ENCODE measurements at places on chromosomes 16 and 17.

DNA sequence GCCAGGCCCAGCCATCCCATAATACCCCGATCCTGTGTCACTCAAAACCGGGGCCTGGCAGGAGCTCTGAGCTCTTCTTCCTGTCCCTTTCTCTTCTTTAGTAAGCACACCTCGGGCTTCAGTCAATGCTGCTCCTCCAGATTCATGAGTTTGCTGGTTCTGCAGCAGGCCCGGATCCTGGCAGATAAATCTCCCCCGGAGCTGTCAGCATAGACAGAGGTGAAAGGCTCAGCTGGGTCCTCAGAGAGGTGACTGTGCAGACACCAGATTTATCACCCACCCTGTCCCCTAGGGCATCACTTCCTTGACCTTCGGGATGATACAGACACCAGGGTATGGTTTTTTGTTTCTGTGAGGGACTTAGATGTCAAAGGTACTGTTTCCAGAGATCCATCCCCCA is 242.5 kb upstream of the N4BP1 start:
- no peak for DNase-seq

- DNase-seq = no peak
Observed at GRCh38 chr17:45380991-45381390, 51.7 kb downstream of the ARHGAP27 start.

GRCh38 chr17:81027591-81028505 is 7.1 kb upstream of the BAIAP2 start:
- DNase-seq = no peak

DNA sequence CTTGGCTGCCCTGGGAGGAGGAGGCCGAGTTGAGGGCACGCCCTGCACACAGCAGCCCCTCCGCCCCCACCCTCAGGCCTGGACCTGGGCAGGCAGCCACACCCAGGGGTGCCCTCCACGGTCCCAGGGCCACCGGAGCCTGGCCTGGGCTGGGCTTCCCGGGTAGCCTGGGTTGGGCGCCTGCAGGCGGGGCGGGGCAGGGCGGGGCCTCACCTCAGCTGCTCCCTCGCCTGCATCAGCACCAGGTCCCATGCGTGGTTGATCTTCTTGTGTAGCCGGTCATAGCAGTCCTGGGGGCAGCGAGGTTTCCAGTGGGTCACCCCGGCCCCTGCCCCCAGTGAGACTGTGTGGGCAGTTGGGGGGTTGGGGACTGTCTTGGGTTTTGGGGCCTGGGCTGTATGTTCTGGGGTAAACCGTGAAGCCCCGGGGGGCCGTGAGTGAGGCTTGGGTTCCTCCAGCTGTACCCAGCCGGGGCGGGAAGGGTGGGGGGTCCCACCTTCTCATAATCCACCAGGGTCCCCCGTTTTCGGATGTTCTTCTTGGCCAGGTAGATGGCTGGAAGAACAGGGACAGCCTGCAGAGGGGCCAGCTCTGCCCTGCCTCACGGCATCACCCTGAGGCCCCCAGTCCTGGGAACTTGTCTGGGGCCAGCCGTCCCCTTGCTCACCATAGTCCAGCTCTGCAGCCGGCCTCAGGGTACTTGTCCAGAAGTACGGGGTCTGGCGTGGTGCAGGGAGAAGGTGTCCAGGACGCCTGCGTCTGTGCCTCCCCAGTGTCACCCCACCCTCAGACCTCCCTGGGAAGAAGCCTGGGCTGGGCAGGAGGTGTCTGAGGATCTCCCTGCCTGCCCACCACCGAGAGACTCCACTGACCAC is 2.0 kb downstream of the RGS11 start:
- DNase-seq = no peak

DNA sequence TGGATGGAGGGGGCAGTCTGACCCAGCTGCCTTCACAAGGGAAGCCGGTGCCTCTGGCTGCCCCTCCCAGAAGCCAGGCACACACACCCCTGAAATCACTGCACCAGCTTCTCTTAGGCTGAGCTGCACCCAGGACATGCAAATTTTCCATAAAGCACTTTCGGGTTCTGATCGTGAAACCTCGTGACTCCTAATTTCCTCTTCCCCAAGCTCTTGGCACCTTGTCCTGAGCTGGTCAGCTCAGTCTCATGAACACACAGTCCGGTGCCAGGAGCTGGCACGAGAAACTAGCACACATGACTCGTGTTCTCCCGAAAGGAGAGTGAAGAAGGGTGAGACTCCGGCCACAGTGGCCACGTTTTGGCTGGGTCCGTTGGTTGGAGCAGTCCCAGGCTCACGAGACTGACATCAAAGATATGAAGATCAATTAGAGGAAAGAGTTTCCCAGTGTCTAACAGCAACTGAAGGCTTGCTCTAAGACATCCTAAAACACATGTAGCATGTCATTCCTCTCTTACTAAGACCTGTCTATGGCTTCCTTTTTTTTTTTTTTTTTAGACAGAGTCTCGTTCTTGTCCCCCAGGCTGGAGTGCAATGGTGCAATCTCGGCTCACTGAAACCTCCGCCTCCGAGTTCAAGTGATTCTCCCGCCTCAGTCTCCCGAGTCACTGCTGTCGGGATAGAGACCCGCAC is 9.2 kb upstream of the ABR start:
- no peak for DNase-seq

DNA sequence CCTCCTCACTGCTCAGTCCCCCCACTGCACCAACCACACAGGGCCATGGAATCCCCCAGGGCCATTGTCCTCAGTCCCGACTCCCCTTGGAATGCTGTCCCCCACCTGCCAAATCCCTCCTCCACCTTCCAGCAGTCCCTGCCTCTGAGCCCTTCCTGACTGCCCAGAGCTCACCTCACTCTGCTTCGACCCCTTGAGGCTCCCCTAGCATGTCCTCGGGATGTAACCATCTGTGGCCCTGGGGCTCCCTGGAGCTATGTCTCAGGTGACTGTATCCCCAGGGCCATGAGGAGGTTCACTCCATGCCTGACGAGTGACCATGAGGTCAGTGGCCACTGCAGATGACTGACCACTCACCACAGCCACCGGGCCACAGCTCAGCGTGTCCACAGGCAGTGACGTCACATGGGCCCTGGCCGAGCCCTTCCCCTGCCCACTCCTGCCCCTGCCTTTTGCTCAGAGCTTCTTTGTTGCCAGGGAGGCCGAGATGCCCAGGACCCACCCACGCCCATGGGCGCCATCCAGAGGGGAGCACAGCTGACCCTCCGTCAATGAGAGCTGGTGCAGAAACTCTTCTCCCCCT is 7.7 kb upstream of the PIEZO1 start:
- DNase-seq = no peak

GRCh38 chr17:81090361-81091136 is 55.6 kb downstream of the BAIAP2 start:
- DNase-seq = no peak

DNA sequence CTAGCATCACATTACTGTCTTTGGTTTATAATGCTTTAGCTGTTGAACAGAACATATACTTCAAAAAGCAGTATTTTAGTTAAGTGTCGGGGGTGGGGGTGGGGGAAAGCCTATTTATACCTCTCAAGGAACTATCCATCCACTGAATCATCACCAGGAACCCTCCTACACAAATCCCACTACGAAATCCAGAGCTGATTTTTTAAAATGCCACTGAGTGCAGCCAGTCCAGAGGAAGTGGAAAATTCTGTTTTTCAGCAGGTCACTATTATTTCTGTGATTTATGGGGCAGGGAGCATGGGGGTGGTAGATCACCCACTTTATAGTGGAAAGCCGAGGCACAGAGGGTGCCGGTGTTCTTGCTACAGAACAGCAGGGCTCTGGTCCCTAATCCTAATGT is 284.1 kb downstream of the SOX9 start:
- DNase-seq = no peak

DNA sequence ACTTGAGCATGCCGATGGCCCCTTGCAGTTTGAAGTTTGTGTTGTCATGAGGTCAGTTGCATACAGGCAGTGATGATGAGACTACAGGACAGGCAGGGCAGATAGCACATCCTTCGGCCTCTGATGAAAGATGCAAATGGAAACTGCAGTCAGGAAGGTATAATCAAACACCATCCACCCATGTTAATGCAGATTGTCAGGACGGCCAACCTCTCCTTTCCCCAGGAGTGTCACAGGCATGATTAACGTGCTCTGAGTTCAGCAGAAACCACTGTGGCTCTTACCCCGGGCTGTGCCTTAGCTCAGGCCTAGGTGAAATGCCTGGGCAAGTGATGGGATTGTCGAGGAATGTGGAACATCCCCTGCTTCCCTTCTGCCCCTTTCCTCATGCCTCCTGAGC is 893.5 kb upstream of the RBFOX1 start:
- no peak for DNase-seq

GRCh38 chr17:21019976-21020586 is 22.7 kb downstream of the USP22 start:
- no peak for DNase-seq

DNA sequence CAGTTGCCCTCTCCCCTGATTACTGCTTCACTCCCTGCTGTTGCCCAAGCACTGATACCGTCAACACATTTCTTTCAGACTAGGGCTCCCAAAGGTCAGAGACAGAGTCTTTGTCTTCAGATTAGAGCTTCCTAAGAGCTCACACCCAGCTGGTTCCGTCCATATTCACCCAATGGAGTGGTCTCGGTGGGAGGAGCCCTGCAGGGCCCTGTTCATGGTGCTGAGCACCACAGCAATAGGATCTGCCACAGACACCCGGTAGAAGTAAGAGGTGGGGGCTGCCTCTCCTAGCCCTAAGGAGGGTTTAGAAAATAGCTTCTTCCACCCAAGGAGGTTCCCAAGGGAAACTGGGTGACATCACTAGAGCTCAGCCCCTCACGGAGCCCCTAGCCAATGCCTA is 128.3 kb downstream of the CCDC144A start:
- no peak for DNase-seq

- no peak for DNase-seq
Observed at GRCh38 chr17:43952351-43952723, 1.4 kb downstream of the PYY start.

DNA sequence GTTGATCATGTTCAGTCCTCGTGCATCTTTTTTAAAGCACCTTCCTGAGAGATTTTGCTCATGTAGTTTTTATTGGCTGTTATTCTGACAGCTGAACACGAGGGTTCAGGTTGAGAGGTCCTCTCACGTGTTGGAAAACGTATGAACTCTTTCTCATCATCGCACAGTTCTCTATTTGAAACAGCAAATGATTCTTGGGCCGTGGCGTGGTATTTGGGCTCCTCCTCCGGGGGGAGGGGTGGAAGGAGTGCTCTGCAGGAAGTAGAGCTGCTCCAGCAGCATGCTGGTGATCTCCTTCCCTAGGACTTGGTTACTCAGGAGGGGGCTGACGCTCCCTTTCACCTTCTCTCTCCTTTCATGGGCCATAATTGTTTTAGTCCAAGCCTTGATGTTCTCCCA is 70.4 kb downstream of the KSR1 start:
- no peak for DNase-seq

GRCh38 chr17:20123209-20123608 is 114.0 kb downstream of the SPECC1 start:
- DNase-seq = no peak

GRCh38 chr17:17134957-17135333 is 71.2 kb downstream of the PLD6 start:
- DNase-seq = no peak

Measured in stimulated activated CD4-positive, alpha-beta T cell treated with anti-CD3 and anti-CD28 coated beads, Interleukin-15, amount 100 ng/mL, for 1 hour (primary cell).